ENCODE measurements at places on chromosomes 6 and 20.

DNA sequence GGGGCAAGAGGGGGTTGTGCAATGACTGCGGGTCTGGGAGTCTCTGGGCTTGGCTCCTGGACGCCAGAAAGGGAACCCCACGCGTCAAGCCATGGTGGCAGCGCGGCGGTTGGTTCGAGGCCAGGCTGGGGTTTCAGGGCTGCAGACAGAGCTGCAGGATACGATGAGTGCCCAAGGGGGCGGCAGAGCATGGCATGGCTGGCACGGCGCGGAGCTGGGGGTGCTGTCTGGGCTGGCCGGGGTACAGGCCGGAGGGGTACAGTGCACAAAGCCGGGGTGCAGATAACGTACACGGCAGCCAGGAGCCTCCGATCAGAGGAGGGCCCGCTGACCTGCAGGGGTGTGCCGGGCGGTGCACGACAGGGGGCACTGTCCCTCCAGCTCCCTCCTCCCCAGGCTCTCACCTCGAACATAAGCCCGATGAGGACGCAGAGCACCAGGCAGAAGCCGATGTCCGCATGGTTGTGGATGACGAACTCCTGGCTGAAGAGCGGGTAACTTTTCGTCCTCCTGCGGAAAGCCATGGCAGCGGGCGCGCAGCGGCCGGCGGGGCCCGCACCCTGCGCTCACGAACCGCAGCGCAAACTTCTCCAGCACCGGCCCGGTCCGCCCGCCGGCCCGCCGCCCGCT, 353 bp downstream of the TRAM2 start:
- peak; percentile 77 for DNase-seq

DNA sequence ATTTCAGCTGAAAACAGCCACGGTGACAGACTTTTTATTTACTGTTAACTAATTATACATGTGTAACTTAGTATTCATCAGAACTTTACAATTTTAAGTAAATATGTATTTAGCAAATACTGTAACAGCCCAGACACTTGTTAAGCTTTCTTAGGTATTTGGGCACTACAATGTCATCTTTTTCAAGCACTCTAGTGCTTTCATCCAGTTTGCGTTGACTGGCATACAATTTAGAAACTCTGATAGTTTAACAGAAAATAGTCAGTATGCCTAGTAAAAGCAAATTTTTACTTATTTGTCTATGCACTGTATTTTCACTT, 10.6 kb downstream of the RBM39 start:
- DNase-seq = no peak

GRCh38 chr6:40535110-40535818, 51.9 kb downstream of the LRFN2 start:
- no peak for DNase-seq

DNA sequence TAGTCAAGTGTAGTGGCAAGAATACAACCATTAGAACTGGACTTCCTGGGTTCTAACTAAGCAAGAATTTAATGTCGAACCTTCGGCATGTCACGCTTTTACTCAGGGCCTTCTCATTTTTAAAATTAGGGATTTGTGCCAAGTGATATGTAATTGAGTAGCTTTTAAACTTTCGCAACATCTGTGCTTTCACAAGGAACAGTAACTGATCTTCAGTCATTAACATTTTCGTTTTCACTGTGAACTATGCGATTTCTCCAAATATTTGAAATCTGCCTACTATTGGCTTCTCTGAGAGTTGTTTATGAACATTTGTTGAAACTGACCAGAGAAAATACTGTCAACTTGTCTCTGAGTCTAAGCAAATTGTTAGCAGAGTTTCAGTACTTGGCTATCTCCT, 27.6 kb downstream of the GRM1 start:
- no peak for DNase-seq

DNA sequence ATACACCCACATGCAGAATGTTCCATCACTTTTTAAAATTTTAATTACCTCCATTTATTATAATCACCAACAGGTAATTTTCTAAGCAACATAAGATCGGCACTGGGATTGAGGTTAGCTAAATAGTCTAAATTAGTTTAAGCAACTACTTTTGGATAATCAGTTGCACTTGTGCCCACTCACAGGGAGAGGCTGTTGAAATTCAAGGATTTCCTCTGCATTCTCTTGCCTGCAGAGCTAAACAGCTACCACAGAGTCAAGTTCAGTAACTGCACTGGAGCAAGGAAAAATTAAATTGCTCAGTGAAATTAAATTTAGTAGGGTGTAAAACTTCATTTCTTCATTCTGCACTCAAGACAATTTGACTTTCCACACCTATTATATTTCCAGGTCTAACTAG, 120.7 kb upstream of the CCDC28A start:
- DNase-seq = no peak

DNA sequence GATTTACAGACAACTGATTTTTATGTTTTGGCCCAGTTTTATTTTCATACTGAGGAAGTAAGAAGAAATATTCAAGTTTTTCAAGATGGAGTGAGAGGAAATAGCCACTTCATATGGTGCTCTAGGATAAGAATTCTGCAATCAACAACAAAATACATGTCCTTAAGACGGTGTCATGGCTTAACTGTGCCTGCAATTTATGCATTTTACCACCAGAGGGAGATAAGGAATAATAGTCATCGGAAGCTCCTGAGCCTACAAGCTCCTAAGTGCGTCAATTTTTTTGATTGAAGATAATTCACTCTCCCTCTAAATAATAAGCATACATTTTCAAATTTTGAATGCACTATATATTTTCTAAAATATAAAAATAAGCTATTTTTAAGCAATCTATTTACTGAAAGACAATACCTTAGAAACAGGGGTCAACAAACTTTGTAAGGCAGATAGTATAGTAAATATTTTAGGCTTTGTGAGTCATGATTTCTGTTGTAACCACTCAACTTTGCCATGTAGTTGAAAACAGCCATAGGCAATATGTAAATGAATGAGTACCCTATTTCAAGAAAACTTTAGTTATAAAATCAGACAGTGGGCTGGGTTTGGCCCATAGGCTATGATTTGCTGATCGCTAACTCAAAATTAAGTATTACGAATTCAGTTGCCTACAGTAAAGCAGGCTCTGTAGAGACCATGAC, 230.9 kb upstream of the DTNBP1 start:
- no peak for DNase-seq

DNA sequence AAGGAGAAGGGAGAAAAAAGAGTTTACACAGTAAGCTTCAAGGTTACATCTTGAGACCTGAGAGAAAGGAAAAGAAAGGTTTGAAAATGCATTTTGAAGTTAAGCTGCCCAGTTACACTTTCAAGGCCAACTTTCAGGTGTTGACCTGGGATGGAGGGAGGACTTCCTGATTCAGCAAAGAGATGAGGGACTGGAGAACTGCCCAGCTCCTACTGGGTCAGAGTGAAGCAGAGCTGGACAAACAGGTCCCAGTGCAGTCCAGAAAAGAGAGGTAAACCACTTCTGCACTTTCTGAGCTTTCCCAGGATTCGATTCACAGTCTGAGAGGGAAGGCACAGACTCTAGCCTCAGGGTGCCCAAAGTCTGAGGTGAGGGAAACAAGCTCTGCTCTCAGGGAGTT, 6.0 kb upstream of the TJAP1 start:
- DNase-seq = no peak

- no peak for DNase-seq
These were observed 67.8 kb upstream of the TAB2 start for GRCh38 chr6:149249370-149250357.

Measured in activated CD8-positive, alpha-beta T cell treated with anti-CD3 and anti-CD28 coated beads for 36 hours (primary cell).